NCI-H2107 (cell line): ENCODE measurements at places on chromosomes 3 and 15.

- DNase-seq = no peak
Observed at GRCh38 chr15:79919090-79919748, 22.4 kb upstream of the MTHFS start.

- DNase-seq = no peak
Observed at GRCh38 chr3:181300033-181300432, 310.5 kb upstream of the DNAJC19 start.

GRCh38 chr15:51405693-51406523 lies 64.5 kb downstream of the GLDN start:
- no peak for DNase-seq

GRCh38 chr3:42539871-42540714 lies 37.6 kb downstream of the VIPR1 start:
- no peak for DNase-seq

DNA sequence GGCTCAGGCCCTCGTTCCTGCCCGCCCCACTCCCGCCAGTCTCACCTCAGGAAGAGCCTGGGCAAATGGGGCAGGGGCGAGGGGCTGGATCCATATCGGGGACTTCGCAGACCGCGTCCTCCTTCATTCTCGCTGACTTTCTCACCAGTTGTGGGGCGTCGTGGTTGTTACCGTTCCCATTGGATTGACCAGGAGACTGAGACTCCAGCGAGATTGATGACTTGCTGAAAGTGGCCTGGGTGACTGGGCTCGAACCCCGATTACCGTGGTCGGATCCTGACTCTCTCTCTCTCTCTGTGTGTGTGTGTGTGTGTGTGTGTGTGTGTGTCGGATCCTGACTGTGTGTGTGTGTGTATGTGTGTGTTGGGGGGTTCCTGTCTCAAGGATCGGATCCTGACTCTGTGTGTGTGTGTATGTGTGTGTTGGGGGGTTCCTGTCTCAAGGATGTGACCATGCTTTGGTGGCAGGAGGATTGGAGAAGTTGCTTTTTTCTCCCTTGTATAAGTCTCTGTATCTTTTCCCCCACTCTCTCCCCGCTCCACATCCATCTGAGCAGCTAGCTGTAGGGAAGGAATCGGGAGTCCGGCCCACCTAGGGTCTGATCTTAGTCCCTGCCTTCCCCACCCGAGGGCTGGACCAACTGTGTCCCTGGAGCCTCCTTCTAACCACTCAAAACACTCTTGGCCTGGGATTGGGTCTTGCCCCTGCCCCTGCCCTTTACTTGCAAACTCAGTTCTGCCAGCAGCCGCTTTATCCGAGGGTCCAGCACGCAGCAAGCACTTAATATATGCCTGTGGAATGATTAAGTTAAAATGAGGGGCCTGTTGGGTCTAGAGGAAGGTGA lies 603 bp downstream of the PLEKHO2 start:
- no peak for DNase-seq

- DNase-seq = no peak
Observed at GRCh38 chr15:71279757-71280141, 164.5 kb downstream of the THSD4 start.

- DNase-seq = no peak
Observed at GRCh38 chr3:25448750-25449692, 21.0 kb downstream of the RARB start.

DNA sequence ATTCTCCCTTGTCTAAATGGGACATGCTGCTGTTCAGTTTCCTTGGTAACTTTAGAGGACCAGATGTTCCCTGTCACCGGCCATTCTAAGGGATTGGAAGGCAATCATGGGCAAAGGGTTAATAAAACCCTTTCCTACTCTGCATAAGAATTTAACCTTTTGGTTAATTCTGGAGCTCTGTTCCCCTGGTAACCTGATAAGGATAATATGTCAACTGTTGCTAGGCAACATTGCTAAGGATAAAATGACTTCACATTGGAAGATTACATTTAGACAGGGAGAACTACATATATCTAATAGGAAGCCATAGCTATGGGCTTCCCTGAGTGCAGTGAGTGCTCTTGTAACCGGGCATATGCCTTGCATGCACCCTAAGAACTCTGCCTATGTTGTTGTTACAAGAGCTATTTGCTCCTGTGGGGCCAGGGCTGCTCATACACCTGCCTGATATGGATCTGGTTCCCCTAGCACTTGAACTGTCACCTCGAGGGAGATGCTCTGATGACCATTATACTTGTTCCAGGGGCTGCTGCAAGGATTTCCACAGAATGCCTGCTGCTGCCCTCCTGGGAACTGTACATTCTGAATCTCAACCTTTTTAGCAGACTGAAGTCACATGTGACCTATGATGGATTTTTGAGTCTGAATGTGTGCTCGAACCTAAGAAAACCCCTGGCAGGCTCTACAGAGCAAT lies 326.3 kb upstream of the PDZRN3 start:
- no peak for DNase-seq

GRCh38 chr3:6249679-6250078 lies 611.2 kb upstream of the GRM7 start:
- DNase-seq = no peak

GRCh38 chr3:120664926-120665325 lies 17.1 kb downstream of the HGD start:
- no peak for DNase-seq

DNA sequence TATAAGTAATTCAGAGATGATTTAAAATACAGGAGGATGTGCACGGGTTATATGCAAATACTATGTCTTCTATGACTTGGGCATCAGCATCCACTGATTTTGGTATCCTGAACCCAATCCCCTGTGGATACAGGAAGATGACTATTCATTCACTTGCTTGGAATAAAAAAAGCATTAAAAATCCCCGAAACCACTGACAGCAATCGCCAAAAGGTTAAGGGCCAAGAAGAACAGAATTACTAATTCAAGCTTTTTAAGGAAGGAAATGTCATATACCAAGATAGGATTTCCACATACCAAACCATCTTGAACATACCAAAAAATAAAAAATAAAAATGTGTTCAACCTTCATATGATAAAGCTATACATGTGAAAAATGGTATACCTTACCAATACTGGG lies 93.7 kb downstream of the DLG1 start:
- no peak for DNase-seq

GRCh38 chr3:50563867-50564266 lies 3.7 kb downstream of the C3orf18 start:
- no peak for DNase-seq

DNA sequence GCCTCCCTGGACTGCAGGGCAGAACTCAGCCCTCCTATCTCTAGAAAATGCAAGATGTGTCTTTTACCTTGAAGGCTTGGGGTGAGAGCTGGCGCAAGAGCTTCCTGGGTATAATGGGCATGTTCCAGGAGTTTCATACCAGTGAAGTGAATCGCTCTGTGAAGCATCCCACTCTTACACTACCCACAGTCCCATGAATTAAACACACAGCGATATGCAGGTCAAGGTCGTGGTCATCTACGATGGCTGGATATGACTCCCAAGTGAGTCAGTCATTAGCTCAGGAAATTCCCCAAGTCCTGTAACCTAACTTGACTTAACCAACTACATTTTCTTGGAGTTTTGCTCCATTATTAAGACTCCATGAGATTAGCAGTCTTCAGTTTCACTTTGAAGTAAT lies 439.7 kb downstream of the NTRK3 start:
- no peak for DNase-seq

- DNase-seq = no peak
Observed at GRCh38 chr3:15108082-15108545, 9.2 kb upstream of the RBSN start.

DNA sequence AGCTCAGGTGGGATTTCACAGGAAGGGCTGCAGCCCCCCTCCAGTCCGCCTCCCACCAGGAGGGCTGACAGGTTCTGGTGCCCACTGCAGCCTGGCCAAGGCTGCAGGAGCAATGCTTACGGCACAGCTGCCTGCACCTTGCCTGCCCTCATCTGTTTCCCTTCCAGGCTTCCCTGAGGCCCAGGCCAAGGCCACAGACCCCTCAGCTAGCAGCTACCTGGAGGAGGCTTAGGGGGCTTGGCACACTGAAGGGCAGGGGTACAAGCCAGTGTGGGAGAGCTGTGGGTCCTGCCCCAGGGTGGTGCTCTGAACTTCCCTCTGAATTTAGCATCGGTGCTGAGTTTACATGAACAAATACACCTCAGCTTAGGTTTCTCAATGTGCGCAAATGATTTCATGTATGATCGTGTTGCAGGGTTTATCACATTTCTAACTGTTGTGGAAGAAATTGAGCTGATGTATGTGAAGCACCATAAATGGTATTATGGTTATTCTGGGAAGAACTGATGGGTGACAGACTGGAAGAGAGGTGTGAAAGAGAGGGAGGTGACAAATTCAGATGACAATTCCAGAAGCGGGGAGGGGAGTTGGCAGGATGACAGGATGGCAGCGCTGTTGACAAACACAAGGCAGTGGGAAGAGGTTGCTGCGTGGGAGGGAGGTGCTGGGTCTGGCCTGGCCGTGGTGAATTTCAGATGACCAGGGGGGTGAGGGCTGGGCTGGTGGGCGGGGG lies 6.1 kb downstream of the RHCG start:
- no peak for DNase-seq

GRCh38 chr3:190581041-190581541 lies 67.2 kb downstream of the IL1RAP start:
- DNase-seq = no peak

- DNase-seq = no peak
Observed at GRCh38 chr3:129230311-129231019, 18.9 kb upstream of the COPG1 start.
